ENCODE measurements at places on chromosomes 4 and X.

GRCh38 chr4:94175553-94176261 lies 32.0 kb upstream of the SMARCAD1 start:
- no peak for DNase-seq

DNA sequence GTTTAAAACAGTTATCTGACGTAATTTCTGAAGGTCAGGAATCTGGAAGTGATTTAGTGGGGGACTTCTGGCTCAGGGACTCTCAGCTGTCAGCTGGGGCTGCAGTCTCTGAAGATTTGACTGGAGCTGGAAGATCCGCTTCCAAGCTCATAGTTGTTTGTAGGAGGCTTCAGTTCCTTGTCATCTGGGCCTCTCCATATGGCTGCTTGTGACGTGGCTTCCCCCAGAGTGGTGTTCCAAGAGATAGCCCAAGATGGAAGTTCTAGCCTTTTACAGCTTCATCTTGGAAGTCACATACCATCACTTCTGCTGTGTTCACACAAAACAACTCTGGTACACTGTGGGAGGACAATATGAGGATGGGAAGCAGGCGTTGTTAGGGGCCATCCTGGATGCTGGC lies 2.1 kb downstream of the MPC1L start:
- DNase-seq, result no peak

DNA sequence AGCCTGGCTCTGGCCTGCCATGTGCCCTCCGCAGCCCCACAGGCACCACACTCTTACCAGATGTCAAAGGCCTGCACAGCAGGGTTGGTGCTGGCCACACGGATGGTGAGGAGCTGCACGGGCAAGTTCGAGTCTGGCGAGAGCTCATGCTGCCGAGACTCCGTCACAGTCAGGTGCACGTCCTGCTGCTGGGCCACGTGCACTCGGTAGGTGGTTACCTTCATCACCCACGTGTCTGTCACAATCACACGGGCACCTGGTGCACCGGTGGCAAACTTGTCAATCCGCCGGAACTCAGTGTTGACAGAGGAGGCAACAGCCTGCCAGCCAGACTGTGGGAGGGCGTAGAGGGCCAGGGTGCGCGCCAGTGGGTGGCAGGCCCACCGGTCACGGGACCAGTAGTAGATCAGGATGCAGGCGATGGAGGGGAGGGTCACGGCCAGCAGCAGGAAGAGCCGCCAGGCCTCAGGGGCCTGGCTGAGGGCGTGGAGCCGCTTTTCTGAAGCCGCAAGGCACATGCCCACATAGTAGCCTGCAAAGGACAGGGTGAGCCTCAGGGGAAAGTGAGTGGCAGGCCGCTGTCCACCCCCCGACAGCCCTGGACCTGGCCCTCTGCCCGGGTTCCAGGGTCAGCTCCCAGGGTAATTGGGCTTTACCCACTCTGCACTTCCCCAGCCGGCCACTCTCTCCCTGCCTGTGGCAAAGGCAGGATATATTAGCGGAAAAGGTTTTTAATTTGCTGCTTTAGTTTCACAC lies 2.9 kb downstream of the TMEM129 start:
- no peak for DNase-seq

DNA sequence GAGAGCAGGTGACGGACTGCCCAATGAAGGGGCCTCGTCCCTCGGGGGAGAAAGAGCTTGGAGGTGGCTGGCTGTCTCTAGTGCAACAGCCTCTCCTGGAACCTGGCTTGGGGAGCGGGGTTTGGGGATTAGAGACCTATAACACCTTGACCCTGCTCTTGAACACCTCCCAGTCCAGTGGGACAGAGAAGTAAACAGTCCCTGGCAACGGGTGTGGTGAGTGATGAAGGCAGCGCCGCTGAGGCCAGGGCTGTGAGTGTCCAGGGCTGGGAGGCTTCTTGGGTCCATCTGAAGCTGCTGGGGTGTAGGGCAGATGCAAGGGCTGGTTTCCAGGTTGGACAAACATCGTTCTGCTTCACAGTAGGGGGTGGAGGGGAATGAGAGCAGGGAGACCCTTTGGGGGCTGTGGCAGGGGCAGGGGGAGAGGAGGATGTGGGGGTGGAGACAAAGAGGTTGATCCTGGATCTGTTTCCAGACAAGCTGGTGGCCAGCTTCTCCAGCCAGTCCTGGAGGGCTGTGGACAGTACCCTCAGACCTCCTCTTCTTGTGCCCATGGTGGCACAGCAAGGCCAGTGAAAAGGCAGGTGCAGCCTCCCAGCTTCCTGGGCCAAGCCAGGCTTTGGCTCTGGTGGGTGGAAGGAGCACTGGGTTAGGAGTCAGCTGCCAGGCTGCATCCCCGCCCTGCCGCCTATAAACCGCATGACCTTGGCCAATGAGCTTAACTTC lies 3.8 kb downstream of the NSG1 start:
- no peak for DNase-seq

GRCh38 chr4:103008875-103009729 lies 10.4 kb downstream of the SLC9B1 start:
- DNase-seq, result no peak

GRCh38 chrX:107827030-107827831 lies 1.6 kb downstream of the MID2 start:
- no peak for DNase-seq

GRCh38 chr4:55378617-55379467 lies 16.9 kb upstream of the TMEM165 start:
- no peak for DNase-seq

DNA sequence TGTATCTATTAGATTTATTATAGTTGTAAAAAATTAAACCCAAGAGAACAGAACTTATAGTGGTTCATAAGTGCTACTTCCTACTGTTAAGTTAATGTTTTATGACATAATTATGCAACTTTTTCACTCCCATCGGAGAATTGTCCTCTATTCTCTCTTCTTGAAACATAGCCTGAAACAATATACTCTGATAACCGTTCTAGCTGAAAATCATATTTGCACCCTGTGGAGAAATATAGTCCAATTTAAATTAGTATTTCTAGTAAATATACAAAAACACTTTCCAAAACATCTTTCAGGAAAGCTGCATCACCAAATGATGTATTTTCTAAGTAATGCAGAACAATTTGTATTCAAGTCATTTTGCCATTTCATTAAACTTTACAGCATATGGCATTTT lies 586.4 kb downstream of the PRR32 start:
- no peak for DNase-seq

GRCh38 chr4:15910155-15910940 lies 28.2 kb downstream of the FGFBP1 start:
- DNase-seq, result no peak

- DNase-seq, result no peak
Observed at GRCh38 chr4:45408996-45409395, 682.6 kb upstream of the GNPDA2 start.

DNA sequence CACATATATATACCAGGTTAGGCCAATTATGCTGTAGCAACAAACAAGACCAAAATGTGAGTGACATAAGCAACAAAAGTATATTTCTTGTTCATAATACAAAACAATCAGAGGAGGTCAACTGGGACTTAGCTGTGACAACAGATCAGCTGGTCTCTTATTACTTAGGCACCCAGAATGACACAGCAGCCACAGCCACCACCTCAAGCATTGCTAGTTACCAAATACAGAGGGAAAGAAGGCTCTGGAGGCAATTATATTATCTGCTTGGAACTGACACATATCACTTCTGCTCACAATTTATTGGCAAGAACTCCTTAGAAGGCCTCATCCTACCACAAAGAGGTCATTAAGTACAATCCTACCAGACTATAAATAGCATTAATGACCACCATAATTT lies 15.2 kb downstream of the ATOH1 start:
- no peak for DNase-seq

DNA sequence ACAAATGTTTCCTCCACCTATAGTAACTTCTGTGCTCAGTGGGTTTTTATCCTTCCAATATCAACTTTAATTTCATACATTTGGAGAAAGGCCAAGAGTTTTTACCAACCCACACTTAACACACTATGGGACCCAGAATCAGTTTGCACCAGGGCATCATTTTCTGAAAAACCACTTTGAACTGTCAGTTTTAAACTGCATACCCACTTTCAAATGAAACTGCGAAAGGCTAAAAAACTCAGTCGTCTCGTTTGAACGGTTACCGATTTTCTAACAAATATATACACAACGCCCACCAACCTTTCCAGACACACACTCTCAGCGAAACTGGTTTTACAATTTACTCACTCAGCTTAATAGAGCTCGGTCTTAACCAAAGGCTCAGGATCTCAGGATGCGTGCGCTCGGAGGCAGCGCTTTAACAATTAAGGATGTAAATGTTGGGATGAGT lies 376 bp downstream of the ABCG2 start:
- no peak for DNase-seq

DNA sequence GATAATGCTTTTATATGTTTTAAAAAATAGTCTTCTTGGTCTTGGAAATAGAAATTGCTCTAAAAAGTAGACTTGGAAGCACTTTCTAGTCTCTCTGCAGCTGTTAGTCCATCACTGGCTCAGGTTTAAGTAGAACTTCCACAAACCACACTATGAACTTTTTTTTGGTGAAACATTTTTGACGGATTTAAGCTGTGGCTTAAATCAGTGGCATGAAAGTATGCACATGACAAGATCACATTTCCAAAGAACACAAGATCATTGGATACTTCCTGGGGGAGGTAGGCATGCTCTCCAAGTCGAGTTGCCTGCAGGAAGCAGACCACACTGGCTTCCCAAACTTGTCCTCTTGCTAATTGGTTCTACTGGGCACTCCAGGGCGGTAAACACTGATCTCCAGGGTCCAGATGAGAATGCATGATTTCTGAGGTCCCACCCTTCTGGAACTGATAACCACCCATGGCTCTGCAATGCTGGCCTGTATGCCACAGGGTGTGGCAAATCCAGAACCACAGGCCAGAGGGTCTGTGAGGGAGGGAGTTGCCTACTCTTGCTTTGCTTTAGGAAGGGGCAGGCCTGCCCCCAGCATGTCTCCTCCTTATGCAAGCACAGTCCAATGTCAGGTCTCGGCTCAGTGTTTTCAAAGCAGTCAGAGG lies 331.9 kb upstream of the SFRP2 start:
- no peak for DNase-seq

DNA sequence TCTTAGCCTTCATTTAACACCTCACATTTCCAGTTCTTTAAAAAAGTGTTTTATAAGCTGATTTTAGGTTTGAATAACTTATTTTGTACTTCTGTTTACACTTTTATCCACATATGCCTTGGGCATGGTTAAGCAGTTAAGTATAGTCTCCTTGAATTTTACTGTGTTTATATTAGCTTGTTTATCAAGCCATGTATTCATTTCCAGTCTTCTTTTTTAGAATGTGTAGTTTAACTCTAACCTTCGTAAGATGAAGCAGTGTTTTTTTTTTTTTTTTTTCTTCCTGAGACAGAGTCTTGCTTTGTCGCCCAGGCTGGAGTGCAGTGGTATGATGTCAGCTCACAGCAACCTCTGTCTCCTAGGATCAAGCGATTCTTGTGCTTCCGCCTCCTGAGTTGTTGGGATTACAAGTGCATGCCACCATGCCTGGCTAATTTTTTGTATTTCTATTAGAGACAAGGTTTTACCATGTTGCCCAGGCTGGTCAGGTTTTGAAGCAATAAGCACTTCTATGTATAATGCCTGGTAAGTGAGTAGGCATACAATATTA lies 42.5 kb downstream of the BMP2K start:
- no peak for DNase-seq

DNA sequence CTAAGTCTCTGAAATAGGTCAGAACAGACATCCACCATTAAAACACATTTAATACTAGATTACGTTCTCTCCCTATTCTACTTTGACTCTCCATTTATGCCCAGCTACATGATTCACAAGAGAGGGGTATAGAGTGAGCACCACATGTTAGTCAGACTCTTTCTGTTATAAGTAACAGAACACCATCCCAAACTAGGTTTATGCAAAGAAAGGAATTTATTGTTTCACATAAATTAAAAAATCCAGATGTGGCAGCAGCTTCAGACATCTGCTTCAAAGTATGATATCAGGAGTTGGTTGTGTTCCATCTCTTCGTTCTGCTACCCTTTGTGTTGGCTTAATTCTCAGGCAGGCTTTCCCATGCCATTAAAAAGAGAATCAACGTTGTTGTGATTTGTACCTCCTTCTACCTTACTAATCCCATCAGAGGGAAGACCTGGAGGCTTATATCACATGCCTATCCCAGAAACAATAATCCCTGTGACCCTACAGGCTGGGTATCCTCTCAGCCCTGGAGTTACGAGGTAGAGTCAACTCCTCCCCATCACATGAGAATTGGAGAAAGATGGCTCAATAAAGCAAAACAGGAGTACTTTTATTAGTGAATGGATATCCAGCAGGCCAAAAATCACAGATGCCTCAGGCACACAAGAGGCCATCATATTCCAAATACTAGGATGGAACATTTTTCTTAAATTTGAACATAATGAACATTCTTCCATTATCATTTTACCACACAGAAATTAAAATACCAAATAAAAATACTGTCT lies 163.2 kb downstream of the SLC7A11 start:
- no peak for DNase-seq

- DNase-seq, result no peak
Observed at GRCh38 chrX:287670-288069, 6.5 kb downstream of the PLCXD1 start.

GRCh38 chr4:141132709-141133145 lies 542 bp downstream of the RNF150 start:
- DNase-seq, result no peak

GRCh38 chrX:49037883-49038475 lies 5.2 kb downstream of the TFE3 start:
- DNase-seq, result no peak

DNA sequence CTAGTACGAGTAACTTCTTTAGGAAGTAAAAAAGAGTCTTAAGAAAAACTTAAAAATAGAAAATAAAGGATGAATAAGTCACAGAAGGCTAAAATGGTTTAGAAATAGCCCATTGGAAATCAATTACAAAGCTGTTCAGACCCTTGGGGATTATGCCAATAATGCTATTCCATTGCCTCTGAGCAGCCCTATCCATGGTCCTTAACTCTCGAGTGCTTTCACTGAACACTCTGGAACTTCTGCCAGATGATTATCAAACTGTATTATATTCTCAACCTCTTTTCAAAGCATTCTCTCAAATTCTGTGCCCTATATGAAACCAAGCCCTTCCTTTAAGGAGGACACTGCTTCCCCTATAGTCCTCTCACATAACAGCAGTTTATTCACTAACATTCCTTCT lies 17.0 kb downstream of the SLC9B1 start:
- no peak for DNase-seq
